ENCODE measurements at places on chromosomes 13 and 19.
A peak's percentile ranks its signal among the peaks of the same experiment; 100 is the strongest.

- peaks cover 43% of the 10 kb centered on the region for H3K4me1 ChIP-seq
- H3K27me3 ChIP-seq: no peaks in the 10 kb centered on the region
- DNase-seq: no peak
- H3K4me3 ChIP-seq: no peak overlapping the region
- H3K36me3 ChIP-seq: no peaks in the 10 kb centered on the region
- H3K27ac ChIP-seq: peak overlapping the region; percentile 51
Measured at GRCh38 chr19:4077007-4077374, 10.3 kb upstream of the ZBTB7A start.

DNA sequence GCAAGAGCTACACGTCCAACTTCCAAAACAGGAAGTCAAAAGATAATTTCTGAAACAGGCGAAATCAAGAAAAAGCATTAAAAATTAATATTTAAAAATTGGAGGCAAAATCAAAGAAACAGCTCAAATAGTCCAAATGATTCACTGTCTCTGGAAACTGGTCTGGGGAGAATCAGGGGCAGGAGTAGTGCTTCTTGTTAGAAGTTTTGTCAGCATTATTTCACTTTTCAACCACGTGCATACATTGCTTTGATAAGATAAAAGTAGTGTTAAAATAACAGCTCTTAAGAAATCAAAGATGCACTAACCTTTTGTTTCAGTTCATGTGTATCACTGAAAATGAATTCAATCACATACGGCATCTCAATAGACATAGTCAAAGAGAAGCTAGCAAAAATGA, 53.8 kb downstream of the PARP4 start:
- no peak overlapping the region for H3K27ac ChIP-seq
- no peak for DNase-seq
- H3K4me3 ChIP-seq: no peak overlapping the region
- no peaks in the 10 kb centered on the region for H3K27me3 ChIP-seq

- no peak overlapping the region for H3K27ac ChIP-seq
- H3K27me3 ChIP-seq: peaks cover 28% of the 10 kb centered on the region
- H3K36me3 ChIP-seq: no peaks in the 10 kb centered on the region
- peaks cover 12% of the 10 kb centered on the region for H3K4me1 ChIP-seq
- H3K4me3 ChIP-seq: no peak overlapping the region
Measured at GRCh38 chr13:23905766-23906165, 8.5 kb upstream of the C1QTNF9B start.

- no peaks in the 10 kb centered on the region for H3K4me1 ChIP-seq
- H3K36me3 ChIP-seq: no peaks in the 10 kb centered on the region
Measured at GRCh38 chr13:90177512-90177911, 1170.0 kb upstream of the MIR17HG start.

DNA sequence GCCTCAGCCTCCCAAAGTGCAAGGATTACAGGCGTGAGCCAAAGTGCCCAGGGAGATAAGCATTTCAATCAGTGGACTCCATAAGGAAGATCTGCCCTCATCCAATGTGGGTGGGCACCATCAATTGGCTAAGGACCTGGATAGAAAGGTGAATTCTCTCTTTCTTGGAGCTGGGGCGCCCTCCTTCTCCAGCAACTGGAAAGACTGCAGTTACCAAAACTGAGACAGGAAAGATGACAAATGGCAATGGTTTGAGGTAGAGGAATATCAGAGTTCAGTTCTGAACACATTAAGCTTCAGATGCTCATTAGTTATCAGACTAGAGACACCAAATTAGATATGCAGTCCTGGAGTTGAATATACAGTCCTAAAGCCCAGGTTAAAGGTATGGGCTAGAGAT, 10.5 kb upstream of the ELF1 start:
- H3K4me3 ChIP-seq: no peak overlapping the region
- no peaks in the 10 kb centered on the region for H3K36me3 ChIP-seq
- H3K27me3 ChIP-seq: no peaks in the 10 kb centered on the region
- H3K4me1 ChIP-seq: no peaks in the 10 kb centered on the region
- no peak for DNase-seq

GRCh38 chr13:31747966-31748365, 8.6 kb downstream of the RXFP2 start:
- H3K4me1 ChIP-seq: no peaks in the 10 kb centered on the region
- DNase-seq: no peak
- H3K36me3 ChIP-seq: no peaks in the 10 kb centered on the region
- no peak overlapping the region for H3K27ac ChIP-seq
- no peaks in the 10 kb centered on the region for H3K27me3 ChIP-seq

- no peaks in the 10 kb centered on the region for H3K27me3 ChIP-seq
- H3K36me3 ChIP-seq: no peaks in the 10 kb centered on the region
- peak overlapping the region; percentile 59 for H3K4me3 ChIP-seq
- H3K27ac ChIP-seq: no peak overlapping the region
- no peak for DNase-seq
Measured at GRCh38 chr19:4635754-4636116, 3.6 kb upstream of the TNFAIP8L1 start.

- no peaks in the 10 kb centered on the region for H3K27me3 ChIP-seq
Measured at GRCh38 chr19:35153701-35154524, 622 bp upstream of the FXYD5 start.

DNA sequence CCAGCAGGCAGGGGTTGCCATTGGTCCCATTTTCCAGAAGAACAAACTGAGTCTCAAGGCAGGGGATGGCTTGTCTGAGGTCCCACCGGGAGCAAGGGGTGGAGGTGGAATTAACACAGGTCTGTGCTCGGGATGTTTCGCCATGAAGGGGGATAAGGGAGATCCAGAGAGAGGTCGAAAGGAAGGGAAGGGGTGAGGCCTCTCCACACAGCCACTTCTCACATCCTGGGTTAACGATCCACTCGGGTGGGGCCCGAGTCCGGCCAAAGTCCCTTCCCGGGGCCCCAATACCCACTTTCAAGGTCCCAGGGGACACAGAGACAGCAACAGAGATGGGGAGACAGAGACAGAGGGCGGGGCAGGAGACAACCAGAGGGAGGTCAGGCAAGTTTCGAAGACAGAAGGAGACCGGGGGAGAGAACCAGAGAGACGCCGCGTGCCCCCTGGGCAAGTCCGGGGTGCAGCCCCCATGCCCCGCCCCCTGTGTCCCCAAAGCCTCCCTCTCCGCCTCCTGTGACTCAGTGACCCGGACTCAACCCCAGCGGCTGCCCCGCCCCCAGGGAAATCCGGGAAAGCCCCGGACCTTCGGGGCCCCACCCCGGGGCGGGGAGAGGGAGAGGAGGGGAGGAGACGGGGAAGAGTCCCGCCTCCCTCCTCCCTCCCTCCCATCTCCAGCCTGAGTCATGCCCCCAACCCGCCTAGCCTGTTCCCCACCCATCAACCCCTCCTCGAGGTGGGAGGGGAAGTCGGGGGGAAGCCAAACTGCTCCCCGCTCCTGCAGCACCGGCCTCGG, 1.4 kb upstream of the BCL3 start:
- peaks cover 10% of the 10 kb centered on the region for H3K36me3 ChIP-seq
- H3K4me3 ChIP-seq: peak overlapping the region; percentile 76
- DNase-seq: peak; percentile 93
- H3K4me1 ChIP-seq: peaks cover 57% of the 10 kb centered on the region

DNA sequence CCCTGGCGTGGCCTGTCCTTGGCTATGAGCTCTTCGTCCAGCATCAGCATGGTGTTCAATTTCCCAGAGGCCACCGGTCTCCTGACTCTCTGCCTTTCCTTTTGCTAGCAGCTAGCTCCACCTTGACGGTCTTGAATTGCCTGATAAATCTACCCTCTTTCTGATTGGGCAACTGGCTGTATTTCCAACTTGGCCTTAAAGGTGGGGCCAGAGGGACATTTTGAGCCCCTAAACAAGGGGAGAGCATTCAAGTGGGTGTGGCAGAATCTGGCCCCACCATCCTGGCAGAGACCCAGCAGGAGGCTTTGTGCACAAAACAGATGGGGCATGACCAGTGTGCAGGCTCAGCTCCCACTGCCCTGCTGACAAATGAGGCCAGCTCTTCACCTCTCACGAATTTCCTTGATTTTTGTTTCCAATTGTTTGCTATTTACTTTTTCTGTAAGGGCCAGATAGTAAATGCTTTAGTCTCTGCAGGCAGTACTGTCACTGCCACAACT, 148.9 kb upstream of the VSTM2B start:
- H3K27me3 ChIP-seq: no peaks in the 10 kb centered on the region
- H3K27ac ChIP-seq: no peak overlapping the region
- no peak for DNase-seq
- H3K4me1 ChIP-seq: no peaks in the 10 kb centered on the region
- H3K36me3 ChIP-seq: no peaks in the 10 kb centered on the region
